Right lobe of liver (tissue), 6 donors: ENCODE measurements at places on chromosomes 6 and 20.

- DNase-seq: no peak
These were observed 255.4 kb downstream of the TSHZ2 start for GRCh38 chr20:53227523-53227922.

DNA sequence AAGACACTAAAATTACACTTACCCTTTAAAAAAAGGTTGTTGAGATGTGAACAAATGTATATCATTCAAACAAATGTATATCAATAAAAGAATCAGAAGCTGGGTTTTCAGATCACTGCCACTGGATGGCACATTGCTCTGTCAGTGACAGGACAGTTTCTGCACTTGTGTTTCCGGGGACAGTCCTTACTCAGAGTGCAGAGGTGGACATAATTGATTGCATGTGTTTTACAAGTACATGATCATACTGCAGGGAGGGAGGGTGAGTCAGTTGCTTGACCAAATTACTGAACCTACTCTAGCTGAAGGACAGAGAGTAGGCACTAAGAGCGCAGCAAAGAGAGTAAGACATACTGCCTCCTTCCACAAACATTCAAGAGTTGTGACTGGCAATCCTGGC lies 302.3 kb downstream of the TENT5A start:
- peak; percentile 13 for DNase-seq

GRCh38 chr6:43865932-43866645 lies 96.1 kb downstream of the VEGFA start:
- no peak for DNase-seq

DNA sequence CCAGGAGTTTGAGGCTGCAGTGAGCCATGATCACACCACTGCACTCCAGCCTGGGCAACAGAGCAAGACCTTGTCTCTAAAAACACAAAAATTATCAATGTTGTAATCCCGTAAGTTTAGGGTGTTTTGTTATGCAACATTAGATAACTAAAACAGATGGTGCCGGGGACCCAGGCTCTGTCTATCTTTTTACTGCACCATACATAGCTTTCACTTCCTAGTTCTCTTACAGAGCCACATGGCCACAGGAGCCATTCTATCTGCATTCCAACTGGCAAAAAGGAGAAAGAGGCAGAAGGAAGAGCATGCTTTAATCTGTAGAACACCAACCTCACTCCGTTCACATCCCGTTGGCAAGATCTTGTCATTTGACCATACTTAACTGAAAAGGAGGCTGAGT lies 5.4 kb upstream of the TCF15 start:
- no peak for DNase-seq
